ENCODE measurements at places on chromosomes 12 and 14.

DNA sequence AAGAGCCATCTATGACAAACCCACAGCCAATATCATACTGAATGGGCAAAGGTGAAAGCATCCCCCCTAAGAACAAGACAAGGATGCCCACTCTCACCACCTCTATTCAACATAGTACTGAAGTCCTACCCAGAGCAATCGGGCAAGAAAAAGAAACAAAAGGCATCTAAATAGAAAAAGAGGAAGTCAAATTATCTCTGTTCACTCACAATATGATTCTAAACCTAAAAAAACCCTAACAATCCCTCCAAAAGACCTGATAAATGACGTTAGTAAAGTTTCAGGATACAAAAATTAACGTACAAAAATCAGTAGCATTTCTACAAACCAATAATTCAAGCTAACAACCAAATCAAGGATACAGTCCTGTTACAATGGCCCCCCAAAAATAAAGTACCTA lies 26.9 kb downstream of the MDM1 start:
- DNase-seq, result no peak

GRCh38 chr12:53965281-53966084 lies 7.4 kb upstream of the HOXC11 start:
- no peak for DNase-seq

- peak; percentile 20 for DNase-seq
Observed at GRCh38 chr12:13278249-13278787, 81.8 kb downstream of the EMP1 start.

GRCh38 chr14:55739967-55740648 lies 160.1 kb downstream of the KTN1 start:
- no peak for DNase-seq
